NCI-H446 treated with DMSO at 0.1 percent for 48 hours (cell line): ENCODE measurements at places on chromosomes 2 and 18.

DNA sequence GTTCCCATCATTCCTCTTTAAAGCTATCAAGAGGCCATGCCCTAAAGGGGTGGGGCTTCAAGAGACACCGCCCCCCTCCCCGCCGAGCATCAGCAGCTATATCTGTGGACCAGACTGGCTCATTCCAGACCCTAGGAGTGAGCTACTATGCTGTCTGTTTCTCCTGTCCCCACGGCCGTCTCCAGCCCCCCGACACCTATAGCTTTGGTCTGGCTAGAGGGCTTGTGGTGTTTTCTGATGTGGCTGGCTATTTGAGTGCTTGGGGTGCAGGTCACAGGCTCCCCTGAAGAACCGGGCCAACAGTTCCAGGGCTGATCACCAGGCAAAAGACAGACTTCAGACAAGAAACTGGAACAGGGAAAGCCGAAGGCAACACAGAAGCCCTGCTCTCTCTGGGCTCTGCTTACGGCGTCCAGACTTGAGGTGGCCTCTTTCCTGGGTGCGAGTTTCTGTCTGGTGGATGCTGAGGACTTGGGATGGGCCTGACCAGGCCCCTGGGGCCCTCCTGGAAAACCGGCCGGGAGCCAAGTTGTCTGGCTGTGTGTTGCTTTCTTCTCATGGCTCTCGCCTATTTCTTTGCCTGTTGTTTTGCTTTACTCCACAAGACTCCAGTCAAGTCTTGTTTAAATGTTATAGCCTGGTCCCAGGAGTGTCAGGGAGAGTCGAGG lies 83.6 kb downstream of the KLHL29 start:
- no peak for DNase-seq

GRCh38 chr18:7237673-7238272 lies 6.9 kb downstream of the LRRC30 start:
- DNase-seq, result no peak

DNA sequence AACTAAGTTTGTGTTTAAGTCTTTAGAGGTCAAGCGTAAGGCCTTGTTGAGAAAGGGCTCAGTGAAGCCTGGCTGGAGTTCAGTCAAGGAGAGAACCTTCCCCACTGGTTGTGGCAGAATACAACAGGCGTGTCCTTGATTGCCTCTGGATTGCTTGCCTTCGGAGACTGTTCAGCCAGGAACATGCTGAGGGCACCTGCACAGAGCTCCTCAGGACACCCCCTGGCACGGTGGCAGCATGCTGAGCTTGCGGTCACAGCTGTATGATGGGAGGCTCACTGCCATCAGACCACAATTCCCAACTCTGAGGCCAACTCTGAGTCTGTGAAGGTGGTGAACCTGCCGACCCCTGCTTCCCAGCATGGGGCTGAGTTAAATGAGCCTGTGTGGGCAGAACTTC lies 130.0 kb downstream of the LPIN1 start:
- no peak for DNase-seq

GRCh38 chr2:215812966-215813365 lies 200.4 kb downstream of the MREG start:
- no peak for DNase-seq

DNA sequence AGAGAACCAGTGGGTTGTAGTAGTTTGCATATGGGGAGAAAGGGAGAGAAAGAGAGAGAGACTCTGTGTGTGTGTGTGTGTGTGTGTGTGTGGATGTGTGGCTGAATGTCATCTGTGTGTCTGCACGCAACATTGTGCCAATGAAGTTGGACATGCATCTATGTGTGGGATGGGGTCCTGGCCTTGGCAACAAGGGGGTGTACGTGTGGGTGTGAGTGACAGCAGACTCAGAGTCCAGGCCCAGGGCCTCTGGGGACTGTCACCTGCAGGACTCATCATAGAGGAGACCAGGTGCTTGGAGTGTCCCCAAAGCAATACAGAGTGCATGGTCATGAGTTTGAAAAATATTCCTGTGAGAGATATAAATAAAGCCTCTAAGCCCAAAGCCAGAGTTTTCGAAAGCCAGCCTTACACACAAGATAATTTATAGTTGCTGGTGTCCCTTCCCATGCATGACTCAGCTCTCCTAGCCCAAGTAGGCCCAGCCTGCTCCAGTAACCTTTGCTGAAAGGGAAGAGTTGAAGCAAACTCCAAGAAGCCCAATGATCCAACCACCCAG lies 59.9 kb downstream of the TNP1 start:
- DNase-seq, result no peak
